T follicular helper cell (primary cell): ENCODE measurements at places on chromosomes 13 and 19.
A peak's percentile ranks its signal among the peaks of the same experiment; 100 is the strongest.

GRCh38 chr13:112723771-112724170, 33.9 kb downstream of the ATP11A start:
- no peak for DNase-seq

DNA sequence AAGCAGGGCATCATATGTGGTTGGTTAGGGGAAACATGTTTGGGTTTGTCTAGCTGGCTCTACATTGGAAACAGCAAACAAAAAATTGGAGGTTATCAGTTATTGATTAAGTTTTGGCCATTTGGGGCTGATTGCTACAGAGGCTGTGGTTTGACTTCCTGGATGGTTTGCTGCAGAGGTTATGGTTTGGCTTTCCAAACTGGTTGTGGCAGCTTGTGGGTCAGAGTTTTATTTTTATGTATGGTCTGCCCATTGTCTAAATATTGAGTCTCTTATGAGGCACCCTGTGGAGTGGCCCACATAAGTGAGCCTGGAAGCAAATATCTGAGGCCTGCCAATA, 261.6 kb downstream of the GPC5 start:
- DNase-seq, result no peak

GRCh38 chr19:5147978-5148793, 179.3 kb downstream of the KDM4B start:
- no peak for DNase-seq

GRCh38 chr19:38702278-38702677, 42.0 kb downstream of the CAPN12 start:
- no peak for DNase-seq

DNA sequence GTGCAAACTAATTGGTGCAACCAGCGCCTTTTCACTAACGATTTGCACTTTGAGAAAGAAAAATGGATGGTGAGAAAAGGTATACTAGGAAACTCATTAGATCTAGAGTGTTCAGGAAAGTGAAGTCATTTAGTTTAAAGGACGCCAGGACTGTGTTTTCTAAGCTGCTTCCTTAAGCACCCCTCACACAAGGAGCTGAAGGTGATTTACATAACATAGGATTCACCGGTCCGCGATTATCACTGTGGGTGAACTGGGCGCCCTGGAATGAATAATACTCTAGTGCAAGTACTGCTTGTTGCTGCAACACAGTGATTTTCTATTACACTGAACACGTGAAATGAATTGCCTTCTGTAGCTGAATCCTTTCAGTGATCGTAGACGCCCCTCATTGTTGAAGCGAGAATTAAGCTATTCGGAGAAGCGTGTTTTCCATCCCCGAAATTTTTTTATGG, 2.6 kb upstream of the MAB21L1 start:
- DNase-seq, result no peak

DNA sequence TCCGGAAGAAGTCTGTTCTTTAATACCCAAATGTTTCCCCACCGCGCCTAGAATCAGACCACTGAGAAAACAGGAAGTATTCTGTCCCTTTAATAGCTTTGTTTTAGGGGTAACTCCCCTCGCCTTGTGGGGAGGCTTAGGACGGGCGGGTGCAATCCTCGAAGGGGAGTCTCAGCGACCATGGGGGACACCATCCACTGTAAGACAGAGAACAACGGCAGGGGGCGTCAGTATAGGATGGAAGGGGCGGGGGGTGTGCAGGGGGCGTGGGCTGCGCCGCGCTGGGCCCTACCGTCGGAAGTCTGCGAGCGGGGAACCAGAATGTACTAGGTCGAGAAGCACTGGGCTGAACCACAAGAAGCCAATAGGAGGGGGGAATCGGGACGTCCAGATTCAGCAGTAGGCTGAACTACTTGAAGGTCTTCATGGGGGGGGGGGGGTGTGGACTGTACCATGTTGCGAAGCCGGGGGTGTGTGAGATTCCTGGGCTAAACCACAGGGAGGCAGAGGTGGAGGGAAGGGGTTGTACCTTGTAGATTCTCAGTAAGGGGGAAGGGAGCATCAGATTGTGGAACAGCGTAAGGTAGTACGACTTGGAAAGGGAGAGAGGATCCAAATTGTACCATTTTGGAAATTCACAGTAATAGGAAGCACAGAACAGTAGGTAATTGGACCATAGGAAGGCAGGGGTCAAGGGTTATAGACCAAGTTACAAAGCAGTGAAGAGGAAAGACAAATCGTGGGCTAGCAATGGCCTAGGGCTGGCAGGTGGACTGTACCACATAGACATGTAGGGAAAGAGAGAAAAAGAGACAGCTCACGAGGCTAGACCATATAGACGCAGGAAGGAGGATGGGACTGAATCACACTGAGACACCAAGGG, 1.0 kb upstream of the DBP start:
- DNase-seq, result peak; percentile 83

- DNase-seq, result no peak
These were observed 881.9 kb downstream of the SLITRK6 start for GRCh38 chr13:84917252-84917878.

DNA sequence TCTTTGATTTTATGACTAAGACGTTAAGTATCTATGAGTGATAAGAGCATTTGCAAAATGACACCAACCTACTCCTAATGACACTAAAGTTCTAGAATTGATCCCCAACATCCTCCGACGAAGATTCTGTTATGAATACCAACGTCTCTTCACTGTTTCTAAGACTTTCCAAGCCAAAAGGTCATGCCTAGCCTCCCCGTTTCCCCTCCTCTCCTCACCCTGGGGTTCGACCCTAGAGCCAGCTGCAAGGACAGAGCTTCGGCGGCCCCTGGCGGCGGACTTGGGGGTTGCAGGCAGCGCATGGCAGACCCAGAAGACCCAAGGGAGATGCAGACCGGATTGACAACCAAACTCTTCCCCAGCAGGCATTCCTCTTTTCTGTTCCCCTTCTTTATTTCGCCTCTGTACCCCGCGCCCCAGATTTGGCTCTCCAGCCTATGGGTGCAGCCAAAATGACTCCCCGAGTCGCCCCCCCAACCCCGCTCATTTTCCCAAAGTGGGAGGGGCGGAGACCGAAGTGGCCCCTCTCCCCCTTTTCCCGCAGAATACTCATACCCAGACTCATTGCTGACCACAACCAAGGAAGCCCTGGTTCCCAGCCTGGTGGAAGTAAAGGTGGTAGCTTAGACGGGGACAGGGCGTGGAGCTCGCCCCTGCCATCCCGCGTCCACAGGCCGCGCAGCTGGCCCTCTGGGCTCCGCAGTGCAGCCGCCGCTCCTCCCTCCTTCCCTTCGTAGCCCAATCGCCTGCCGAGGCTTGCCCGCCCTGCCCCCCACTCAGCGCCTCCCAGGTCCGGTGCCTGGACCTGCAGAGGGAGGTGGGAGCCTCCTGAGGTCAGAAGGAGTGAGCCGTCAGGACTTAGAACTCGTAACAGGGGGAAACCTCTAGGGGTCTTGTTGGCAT, 4.1 kb upstream of the EML2 start:
- peak; percentile 75 for DNase-seq

- DNase-seq, result peak; percentile 44
These were observed 10.5 kb upstream of the SMG9 start for GRCh38 chr19:43765109-43765876.

DNA sequence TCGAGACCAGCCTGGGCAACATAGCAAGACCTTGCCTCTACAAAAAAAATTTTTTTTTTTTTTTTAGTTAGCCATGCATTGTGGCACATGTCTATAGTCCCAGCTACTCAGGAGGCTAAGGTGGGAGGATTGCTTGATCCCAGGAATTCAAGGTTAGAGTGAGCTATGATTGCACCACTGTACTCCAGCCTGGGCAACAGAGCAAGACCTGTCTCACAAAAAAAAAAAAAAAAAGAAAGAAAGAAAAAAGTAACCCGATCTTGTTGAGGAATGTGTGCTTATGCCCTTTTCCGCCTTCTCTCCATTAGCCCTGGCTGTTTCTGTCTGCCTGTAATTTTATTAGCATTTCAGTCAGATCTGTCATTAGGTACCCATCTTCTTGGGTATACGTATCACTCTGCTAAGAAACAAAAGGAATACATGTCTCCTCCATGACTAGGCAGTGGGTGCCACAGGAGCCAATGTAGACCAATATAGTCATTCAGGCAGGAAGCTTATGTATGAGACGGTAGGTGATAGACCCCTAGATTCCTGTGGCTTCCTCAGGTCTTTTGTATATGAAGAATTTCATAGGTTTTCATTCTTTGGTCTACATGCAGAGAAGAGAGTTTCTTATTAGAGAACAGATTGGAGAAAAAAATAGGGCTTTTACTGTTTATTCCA, 59.6 kb upstream of the NPAS1 start:
- DNase-seq, result no peak

DNA sequence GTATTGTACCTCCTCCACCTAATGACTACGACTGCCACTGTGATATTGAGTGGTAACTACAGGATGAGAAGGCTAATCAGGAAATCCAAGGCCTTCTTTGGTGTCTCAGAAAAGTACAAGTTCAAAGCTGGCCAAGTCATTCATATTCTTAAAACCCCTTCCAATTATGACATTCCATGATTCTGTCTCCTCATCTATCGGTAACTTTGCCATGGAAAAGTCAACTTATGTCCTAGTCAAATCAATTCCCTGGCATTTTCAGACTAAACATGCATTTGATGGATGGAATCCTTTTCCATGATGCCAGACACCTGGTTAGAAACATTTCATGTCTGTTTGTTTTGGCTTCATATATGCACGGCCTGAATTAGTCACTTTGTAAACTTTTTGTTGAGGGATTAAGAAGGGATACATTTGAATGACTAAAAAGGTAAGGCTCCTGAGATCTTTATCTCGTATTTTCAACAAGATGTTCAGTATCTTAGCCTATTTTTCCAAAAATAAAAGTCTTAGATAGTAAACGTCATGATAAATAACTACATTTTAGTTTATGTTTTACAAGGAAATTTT, 186.5 kb downstream of the NHLRC3 start:
- DNase-seq, result no peak

DNA sequence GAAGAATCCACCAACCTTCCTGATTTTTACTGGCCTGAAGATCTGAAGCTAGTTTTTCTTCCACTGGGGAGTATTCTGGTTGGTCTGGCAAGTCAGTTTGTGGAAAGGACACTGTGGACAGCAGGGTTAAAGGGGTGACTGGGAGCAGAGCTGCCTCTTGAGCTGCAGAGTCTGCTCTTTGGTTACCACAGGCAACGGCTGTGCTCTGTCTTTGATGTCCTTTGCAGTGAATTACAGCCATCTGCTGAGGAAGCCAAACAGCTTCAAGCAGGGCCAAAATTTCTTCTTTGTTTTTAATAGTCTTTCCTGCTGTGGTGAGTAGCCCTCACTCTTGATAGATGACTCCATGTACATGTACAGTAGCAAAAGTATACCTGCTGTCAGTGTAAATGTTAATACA, 75.7 kb downstream of the ZNF100 start:
- no peak for DNase-seq

- DNase-seq, result no peak
These were observed 27.4 kb downstream of the INSR start for GRCh38 chr19:7266832-7267231.

GRCh38 chr13:53301449-53301848, 272.8 kb downstream of the OLFM4 start:
- no peak for DNase-seq

- no peak for DNase-seq
These were observed 32.3 kb downstream of the ZNF333 start for GRCh38 chr19:14722127-14722526.

GRCh38 chr19:7691497-7691896, 10.4 kb downstream of the FCER2 start:
- DNase-seq, result no peak

DNA sequence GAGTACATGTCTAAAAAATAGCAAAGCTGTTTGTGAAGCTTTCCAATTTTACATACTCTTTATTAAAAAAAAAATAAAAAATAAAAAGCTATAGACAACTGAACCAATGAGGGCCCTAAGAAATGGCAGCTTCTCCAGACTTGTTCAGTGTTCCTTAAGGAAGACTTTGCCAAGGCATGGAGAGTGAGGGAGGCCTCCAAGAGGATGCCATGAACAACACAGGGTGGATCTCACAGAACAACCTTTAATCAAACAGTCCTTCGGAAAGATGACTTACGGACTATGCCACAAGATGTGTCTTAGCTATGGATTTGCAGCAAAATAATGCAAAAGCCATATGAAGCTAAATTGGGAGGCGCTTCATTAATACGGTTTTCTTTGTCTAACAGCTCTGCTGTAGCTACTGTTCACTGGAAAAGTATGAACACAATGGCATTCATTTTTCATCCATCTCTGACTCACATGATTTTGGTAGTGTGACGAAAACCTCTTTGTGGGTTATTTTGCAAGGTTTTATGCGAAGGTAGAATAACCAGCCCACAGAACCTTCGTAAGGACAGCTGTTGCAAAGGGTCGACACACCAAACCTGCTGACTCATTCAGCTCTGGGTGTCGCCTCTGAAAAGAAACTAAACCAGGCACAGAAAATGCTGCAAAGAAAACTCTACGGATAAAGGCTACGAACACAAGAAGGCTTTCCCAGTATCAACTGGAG, 27.7 kb downstream of the EFNB2 start:
- no peak for DNase-seq

GRCh38 chr13:23202383-23202782, 21.6 kb downstream of the SGCG start:
- DNase-seq, result no peak

- no peak for DNase-seq
These were observed 14.7 kb upstream of the ARRDC2 start for GRCh38 chr19:17993076-17993813.
